IPS DF 6.9 (cell line): ENCODE measurements at places on chromosomes 3 and 15.

GRCh38 chr3:105967117-105967516 lies 98.3 kb upstream of the CBLB start:
- no peak for DNase-seq

- DNase-seq, result no peak
These were observed 30.2 kb upstream of the VPS8 start for GRCh38 chr3:184781801-184782200.

DNA sequence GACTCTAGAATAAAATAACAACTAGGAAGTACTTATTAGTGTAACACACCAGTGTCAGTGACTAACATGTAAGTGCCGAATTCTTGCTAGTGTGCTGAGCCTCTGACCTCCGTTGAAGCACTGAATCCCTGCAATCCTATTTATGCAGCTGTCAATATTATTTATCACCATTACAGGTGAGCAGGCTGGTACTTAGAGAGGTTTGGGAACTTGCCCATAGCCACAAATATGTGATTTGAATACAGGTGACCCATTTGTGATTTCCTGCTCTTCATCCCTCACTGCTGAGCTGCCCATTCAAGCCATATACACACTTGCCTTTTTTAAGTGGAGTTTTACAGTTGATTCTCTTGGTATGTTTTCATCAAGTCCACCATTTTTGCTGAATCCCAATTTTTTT lies 12.2 kb downstream of the EIF4E3 start:
- DNase-seq, result no peak

- no peak for DNase-seq
These were observed 160.5 kb downstream of the THSD4 start for GRCh38 chr15:71275566-71276335.

DNA sequence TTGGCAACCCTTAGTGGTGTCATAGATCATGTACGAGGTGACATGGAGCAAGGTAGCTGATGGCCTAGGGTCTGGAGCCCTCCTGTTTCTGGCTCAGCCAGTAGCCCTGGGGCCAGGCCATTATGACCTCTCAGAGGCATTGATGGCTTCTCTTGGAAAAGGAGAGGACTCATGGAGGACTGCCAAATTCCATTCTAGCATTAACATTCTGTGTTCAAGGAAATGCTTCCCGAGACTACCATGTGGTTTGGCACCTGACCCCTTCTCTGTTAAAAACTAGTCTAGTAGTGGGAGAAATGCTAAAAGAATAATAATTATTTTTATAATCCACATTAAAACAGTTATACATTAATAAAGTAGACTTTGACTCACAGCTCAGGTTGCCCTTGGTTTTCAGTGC lies 40.2 kb upstream of the ADAMTSL3 start:
- DNase-seq, result no peak

- no peak for DNase-seq
These were observed 110.9 kb downstream of the ASB7 start for GRCh38 chr15:100713163-100713867.

DNA sequence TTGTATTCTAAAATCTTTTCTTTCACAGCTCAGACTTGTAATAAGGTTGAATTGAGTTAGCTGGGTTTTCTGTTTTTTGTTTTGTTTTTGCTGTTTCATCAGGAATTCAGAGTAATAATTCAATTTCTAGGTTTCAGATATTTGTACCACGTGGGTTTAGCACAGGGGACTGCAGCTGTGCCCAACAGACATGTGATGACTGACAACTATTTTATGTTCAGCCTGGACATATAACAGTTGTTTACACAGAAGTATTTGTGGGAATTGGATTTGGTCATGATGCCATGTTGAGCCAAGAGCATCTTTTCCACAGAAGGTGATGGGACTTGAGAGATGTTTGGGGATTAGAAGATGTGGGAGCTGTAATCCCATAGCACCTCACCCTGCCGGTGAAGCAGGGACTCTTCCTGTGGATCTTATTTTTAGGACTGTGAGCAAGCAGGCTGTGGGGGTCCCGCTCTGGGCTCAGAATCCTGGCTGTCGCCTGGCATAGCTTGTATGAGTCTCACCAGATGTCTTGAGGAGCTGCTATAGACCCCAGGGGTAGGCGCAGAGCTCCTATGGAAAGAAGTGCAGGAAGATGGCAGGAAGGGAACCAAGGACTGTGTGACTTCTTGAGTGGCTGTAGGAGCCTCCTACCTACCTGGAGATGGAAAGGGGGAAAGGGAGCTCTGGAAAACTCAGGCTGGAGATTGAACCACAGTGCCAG lies 23.7 kb downstream of the PXYLP1 start:
- no peak for DNase-seq

DNA sequence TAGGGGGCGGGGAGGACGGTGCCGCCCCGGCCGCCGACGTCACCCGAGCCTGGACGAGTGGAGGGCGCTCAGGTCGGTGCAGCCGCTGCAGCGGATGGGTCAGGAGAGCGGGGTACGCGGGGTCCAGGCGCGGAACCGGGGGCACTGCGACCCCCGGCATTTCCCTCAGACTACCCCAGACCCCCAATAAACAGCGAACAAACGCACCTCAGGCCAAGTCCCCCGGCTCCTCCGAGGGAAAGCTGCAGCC lies 78.9 kb downstream of the IQSEC1 start:
- DNase-seq, result no peak

DNA sequence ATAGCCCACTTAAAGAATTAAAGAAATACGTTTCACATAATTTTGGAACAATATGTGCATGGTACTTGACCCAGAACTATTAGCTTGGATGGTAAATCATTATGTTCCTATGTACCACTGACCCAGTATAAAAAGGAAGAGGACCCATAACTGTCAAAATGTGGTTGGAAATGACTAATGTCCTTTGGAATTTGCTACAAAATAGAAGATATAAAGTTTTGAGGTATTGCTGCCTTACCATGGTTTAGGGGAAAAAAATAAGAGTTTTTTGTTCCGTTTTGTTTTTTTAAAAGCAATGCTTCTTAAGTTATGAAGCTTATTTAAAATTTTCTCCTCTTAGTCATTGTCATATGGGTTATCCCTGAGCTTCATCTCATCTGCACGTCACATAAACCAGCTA lies 15.8 kb upstream of the TFDP2 start:
- no peak for DNase-seq

DNA sequence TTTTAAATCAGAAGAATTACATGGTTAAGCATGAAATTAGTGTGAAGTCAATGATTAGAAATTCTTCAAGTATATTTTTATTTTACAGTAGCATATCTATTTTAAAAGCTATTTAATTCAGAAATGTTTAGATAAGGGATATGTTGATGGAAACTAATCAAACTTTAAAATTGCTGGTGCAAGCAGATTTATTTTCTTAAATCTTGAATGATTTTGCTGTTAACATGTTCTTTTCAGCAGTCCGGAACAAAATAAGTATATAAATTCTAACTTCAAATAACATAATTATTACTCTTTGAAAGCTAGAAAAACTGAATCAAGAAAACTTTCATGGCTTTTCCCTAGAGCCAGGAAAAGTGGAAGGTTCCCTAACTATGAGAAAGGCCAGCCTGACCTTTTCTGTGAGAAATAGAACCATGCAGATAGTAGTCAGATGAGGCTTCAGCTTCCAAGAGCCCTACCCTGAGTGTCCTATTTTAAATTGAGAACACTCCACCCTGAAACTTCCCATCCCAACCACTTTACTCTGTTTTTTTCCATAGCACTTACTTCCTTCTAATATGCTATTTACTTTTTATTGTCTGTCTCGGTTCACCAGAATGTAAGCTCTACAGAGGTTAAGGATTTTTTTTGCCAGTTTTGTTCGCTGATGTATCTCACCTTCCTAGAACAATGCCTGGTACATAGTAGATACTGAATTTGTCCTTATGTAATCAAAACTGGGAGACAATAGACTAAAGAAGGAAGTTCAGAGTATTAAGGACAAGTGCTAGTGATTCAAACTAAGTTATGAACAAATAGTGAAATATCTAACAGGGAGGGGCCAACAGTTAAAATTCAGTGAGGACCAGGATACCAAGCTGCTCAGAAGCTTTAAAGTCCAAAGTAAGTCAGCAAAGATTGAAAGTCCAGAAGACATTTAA lies 66.8 kb downstream of the CD200R1L start:
- no peak for DNase-seq

- no peak for DNase-seq
These were observed 31.2 kb downstream of the SLC25A36 start for GRCh38 chr3:140972833-140973232.

DNA sequence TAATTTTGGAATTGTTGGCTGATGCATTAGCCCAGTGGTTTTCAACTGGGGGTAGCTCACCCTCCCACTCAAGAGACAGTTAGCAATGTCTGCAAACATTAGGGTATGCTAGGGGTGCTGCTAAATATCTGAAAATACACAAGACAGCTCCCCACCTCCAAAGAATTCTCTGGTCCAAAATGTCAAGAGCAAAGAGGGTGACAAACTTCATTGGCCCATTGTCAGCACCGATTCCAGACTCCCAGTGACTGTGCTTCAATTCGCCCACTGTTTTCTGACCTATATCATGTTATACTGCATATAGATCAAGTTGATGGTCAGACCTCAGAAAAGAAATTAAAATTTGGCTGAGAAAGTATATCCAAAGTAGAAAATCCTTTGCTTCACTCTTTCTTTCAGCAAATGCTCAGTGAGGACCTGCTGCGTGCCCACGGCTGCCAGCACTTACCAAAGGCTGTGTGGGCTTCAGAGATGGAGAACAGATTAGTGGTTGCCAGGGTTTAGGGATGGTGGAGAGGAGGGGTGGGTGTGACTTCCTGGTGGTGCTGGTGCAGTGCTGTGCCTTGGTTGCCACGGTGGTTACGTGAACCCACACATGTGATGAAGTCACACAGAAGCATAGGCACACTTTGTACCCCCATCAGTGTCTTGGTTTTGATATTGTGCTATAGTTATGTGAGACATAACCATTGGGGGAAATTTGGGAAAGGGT lies 204.0 kb downstream of the PLCL2 start:
- no peak for DNase-seq

DNA sequence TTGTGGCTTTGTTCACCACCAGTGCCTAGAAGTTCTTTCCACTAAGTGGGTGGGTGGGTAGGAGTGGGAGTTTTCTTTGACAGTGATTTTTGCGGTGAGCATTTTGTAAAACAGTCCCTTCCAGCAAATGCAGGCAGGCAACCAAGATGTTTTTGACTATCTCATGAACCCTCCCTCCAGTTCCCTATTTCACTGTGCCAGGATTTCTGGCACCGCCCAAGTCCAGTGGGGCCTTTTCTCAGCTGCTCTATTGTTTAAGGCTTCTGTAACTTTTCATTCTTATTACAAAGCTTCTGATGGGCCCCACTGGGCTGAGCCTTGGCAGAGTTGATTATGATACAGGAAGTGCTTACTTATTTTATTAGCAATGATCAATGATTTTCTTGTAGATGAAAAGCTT lies 236.0 kb downstream of the EDEM1 start:
- no peak for DNase-seq

DNA sequence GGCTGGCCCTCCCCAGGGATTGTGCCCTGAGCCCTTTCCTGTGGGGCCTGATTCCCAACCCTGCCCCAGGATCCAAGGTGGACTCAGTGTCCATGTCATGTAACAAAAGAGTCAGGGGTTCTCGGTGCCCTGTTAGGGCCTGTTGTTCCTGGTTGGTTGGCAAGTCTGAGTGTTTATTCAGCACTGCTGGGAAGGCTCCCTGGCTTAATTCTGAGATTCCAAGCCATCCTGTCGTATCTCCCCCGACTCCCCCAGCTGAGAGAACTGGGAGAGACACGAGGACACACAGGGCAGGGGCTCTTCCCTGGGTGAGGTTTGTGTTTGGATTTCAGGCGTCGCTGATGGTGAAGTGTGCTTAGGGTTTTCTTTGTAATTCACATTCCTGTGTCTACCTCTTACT lies 78.3 kb downstream of the EEFSEC start:
- DNase-seq, result no peak

DNA sequence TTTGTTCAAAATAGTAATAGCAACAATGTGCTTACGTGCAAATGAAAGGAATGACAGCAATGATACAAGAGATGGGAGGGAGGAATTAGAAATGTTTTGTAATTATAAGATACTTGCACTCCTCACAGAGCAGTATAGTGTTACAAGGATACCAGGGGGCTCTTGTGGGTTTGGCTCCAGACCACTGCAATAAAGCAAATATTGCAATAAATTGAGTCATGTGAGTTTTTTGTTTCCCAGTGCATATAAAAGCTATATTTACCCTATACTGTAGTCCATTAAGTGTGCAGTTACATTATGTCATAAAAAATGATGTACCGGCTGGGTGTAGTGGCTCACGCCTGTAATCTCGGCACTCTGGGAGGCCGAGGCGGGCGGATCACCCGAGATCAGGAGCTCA lies 864.3 kb downstream of the NSUN3 start:
- no peak for DNase-seq

DNA sequence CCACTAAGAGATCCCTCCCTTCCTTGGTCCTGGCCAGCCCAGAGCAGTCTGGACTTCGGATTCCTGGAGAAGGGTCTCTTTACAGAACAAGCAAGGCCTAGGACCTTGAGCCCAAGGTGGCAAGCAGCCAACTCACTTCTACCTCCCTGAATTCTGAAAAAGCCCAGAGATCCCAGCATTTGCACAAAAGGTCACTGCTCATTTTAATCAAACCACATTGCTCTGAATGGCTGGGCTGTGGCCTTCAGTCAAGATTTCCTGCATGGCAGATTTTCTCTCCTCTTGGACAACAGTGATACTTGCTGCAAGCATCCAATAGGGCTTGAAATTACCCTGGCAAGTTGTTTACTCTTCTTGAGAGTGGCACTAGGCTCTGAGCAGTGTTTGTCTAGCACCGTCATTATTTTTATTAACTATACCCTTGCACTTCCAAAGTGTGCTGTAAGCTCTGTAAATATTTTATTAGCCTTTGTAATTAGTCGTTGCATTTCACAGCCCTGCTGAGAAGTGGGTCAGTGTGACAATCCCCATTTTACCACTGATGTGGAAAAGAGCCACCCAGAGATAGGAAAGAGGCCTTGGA lies 274.7 kb upstream of the CTNNB1 start:
- DNase-seq, result no peak

- no peak for DNase-seq
These were observed 1.2 kb downstream of the STIMATE start for GRCh38 chr3:52896151-52896550.

- no peak for DNase-seq
These were observed 55.2 kb downstream of the PCSK6 start for GRCh38 chr15:101434032-101434920.

DNA sequence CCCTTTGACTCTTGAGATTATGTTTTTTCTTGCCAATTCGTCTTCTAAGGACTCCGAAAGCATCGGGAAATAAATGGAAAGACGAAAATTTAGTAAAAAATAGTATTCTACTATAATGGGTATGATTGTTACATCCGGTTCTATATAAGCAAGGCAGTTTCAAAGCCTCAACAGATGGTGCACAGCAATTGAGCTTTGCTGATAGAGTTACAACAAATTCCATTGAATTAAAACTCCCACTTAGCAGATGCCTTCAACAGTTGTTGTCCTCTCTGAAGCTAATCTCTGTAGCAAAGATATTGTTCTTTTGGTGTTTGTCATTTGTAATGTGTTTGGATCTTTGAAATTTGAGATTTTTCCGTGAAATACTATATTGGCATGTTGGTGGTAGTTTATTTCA lies 16.1 kb upstream of the GHSR start:
- DNase-seq, result no peak

DNA sequence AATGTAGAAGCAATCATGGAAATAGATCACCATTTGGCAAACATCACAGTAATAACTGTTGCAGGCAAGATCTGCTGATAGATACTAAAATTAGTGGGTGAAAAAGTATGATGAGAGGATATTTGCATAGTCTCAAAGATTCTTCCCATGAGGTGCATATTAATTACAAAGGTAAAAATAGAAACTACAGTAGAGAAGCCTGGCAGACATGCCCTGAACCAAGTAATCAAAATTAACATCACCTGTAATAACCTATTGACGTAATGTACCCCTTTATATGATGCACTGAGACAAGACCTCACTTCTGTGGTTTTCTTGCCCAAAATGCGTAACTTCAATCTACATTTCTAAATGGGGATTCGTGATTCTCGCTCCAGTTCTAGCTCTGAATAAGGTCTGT lies 14.4 kb downstream of the POMGNT2 start:
- DNase-seq, result no peak
